Activated T-helper 2 cell treated with anti-CD3 and anti-CD28 coated beads, Interferon-gamma antibody, Interleukin-2, Interleukin-4, amounts not matched to agents 10 μg/mL and 5 μg/mL and 100 μg/mL, durations not matched to agents 14 hours and 24 hours and 36 hours (primary cell): ENCODE measurements at places on chromosomes 3 and 15.
A peak's percentile ranks its signal among the peaks of the same experiment; 100 is the strongest.

GRCh38 chr3:192928016-192928415 is 10.4 kb upstream of the MB21D2 start:
- DNase-seq, result no peak
- peaks cover 5% of the 10 kb centered on the region for H3K27me3 ChIP-seq
- H3K27ac ChIP-seq, result no peak overlapping the region

DNA sequence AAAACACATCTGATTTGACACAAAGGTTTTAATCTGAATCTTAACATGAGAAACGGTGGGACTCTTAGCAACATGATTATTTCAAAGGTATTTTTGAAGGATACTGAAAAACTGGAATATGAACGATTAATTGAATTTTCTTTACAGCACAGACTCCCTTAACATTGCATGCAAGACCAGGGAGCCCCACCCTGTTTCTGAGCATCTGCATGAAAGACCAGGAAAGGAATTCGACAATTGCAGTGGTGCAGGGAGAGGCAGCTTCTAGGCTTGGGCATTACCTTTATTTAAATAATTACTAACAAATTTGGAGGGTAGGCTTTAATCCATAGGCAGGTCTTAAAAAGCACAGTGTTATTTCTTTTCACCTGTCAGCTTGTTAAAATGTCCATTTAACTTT is 240.6 kb upstream of the TOPAZ1 start:
- peaks cover 71% of the 10 kb centered on the region for H3K27me3 ChIP-seq
- H3K27ac ChIP-seq, result no peak overlapping the region
- no peak overlapping the region for H3K4me3 ChIP-seq

DNA sequence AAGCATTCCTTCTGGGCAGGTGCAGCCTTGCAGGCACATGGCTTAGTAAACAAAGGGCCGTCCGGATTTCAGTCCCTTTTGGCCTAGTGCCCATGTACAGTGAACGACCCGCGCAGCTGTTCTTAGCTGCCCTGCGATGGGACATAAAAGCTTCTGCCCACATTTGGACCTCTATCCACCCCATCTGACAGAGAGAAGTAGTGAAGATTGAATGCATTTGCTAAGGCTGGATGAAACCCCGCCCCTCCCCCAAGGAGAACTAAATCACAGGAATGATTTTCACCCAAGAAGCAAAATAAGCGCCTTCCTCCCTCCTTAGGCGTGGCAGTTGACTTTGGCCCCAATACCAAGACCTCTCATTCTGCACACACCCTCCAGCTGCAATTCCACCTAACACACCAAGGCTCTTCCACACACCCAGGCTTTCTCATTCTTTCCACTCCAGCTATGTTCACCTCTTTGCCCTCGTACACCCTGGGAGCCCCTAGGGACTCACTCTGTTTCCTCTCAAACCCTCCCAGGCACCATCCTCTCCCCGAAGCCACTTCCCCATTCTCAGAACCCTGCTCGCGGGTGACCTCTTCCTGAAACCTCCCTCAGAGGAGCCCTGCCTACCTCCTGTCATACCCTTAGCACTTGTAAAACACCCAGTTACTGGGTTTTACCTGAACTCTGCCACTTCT is 14.1 kb upstream of the HRH1 start:
- no peak overlapping the region for H3K4me3 ChIP-seq
- peaks cover 19% of the 10 kb centered on the region for H3K27me3 ChIP-seq
- peaks cover 15% of the 10 kb centered on the region for H3K4me1 ChIP-seq
- H3K36me3 ChIP-seq, result no peaks in the 10 kb centered on the region

DNA sequence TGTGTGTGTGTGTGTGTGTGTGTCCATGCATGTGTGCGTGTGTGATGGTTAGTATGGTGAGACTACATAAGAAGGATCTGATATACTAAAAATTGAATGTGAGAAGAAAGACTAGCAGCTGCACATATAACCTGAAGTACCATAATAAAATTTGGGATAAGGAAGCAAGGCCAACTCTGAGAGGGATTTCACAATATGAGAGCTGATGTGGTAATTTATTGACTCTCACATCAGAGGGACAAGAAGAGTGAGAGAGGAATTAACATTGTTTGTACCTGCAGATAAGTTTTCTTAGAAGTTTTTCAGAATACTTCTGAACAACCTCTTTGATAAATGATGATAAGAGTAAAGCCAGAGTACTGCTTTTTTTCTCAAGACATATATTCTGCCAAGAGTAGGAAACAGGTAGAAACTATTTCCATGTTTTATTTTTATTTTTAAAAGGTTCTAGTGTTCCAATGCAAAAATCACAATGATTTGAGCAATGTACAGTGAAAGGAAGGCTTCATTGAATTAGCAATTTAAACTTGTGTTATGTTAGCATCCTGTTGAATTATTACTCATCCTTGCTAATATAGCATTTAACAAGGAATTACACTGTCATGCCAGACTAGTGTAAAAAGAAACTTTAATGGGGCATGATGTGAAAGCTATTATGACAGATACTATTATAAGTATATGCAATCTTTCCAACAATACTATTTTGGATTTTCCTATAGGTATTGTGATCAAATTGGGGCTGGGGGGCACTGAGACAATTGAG is 415.5 kb upstream of the ARPP21 start:
- H3K4me3 ChIP-seq, result no peak overlapping the region
- no peaks in the 10 kb centered on the region for H3K27me3 ChIP-seq
- no peaks in the 10 kb centered on the region for H3K4me1 ChIP-seq
- H3K27ac ChIP-seq, result no peak overlapping the region
- no peak for DNase-seq

GRCh38 chr3:42742259-42742658 is 30.8 kb downstream of the CCDC13 start:
- no peaks in the 10 kb centered on the region for H3K27me3 ChIP-seq
- no peaks in the 10 kb centered on the region for H3K36me3 ChIP-seq
- peak; percentile 1 for DNase-seq
- peaks cover 4% of the 10 kb centered on the region for H3K4me1 ChIP-seq
- no peak overlapping the region for H3K27ac ChIP-seq

- H3K4me1 ChIP-seq, result no peaks in the 10 kb centered on the region
- no peak overlapping the region for H3K27ac ChIP-seq
- H3K36me3 ChIP-seq, result no peaks in the 10 kb centered on the region
- DNase-seq, result no peak
These were observed 1.2 kb downstream of the FAM3D start for GRCh38 chr3:58665405-58665804.

DNA sequence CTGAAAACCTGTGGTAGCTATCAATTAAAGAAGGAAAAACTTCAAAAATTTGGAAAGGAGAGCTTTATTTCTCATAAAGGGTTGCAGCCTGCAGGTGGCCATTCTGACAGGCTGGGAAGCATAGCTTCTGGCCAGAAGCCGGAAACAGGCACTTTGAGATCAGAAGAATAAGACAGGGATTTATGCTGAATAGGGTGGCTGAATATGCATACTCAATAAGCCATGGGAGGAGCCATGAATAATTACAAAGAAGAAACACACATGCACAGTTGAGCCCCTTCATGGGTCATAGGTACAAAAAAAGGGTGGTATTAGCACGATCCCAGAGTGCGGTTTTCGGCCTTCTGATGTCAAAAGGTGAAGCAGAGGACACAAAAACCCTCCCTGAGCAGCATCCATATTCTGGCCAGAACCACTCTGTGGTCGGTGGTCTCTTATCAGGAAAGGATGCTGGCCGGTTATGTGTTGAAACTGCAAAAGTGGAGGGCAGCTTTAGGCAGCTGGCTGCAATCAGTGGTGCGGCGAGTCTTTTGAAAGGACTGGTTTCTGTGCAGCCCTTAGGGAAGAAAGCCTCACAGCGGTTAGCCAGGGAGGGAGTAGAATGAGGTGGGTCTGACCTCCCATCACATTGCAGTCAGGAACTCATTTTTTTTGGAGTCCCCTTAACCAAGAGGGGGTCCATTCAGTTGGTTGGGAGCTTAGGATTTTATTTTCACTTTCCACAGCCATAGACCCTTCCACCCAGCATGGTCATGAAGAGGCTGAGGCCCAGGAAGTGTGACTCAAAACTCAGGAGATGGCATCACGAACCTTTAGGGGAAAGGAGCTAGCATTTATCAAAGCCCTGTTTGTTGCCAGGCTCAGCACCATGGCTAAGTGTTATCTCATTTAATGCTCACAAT is 34.7 kb upstream of the CCDC174 start:
- no peak overlapping the region for H3K27ac ChIP-seq
- peaks cover 3% of the 10 kb centered on the region for H3K4me1 ChIP-seq
- H3K27me3 ChIP-seq, result peaks cover 29% of the 10 kb centered on the region
- no peak for DNase-seq
- H3K36me3 ChIP-seq, result no peaks in the 10 kb centered on the region

- H3K27ac ChIP-seq, result no peak overlapping the region
- no peak for DNase-seq
- no peaks in the 10 kb centered on the region for H3K36me3 ChIP-seq
- H3K4me1 ChIP-seq, result no peaks in the 10 kb centered on the region
These were observed 298.9 kb upstream of the NR2F2 start for GRCh38 chr15:96031426-96032110.

DNA sequence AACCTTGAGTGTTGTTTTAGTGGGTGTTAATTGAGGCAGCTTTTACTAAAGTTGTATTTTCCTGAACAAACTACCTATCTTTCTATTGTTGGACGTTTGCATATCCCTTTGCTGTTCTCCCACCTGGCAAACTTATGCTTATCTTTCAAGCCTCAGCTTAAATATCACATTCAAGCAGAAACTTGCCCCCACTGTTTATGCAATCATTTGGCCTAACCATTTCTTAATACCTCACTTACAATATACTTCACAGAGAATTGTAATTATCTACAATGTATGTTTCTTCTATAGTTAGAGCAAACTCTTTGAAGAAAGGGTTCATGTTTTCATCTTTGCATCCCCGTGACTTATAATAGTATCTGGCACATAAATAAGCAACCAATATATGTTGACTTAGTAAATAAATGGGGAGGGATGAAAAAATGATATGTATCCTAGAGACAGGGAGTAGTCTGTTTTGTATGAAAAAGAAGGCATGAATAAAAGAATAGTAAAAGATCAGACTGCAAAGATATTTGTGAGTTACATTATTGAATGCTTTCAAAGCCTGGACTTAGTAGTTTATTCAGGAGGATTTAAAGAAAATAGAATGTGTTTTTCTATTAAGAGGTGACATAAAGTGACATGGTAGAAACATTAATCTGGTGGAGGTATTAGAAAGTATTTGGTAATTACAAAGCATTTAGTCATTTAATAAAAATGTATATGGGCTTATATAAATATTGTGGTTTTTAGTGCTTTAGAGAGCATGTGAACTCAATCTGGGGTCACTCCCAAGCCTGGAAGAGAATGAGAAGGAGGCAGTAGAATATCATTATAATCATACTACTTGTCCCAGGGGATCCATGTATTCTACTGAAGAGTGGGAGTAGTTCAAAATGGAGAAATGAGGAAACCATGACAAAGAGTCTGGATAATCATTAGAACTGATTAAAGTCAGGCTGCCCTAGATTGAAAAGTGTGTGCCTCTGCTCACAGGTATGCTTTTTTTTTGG is 60.0 kb upstream of the DCBLD2 start:
- no peak for DNase-seq
- H3K27ac ChIP-seq, result no peak overlapping the region
- no peaks in the 10 kb centered on the region for H3K36me3 ChIP-seq
- no peaks in the 10 kb centered on the region for H3K4me1 ChIP-seq

DNA sequence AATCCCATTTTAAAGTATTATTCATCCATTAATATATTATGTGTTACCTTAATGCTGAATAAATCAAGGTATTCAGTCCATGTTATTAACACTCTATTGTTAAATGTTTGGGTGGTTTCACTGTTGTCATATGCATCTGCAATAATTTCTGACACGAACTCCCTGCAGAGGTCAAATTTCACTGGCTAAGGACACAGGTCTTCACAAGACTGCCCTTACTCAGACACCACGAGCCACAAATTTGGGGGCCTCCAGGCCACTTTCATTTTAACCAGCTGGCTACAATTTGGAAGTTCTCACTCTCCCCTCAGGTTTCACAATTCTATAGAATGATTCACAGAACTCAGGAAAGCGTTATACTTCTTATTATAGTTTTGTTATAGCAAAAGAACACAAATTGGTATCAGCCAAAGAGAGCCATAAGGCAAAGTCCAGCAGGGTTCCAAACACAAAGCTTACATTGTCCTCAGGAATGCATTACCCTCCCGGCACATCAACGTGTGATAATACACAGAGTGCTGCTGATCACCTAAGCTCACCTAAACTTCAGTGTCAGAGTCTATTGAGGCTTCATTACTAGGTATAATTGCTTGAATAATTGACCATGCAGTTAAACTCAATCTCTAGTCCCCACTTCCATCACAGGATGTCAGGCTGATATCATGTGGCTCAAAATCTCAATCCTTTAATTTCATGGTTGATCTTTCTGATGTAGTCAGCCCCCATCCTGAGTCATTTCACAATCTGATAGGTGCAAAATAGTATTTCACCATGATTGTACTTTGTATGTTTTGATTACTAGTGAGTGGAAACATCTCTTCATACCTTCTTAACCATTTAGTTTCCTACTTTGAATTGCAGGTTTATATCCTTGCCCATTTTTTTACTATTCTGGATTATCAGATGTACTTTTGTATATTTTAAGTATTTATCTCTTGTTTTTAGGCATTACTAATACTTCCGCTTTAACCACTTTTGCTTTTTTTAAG is 441.4 kb upstream of the AGTR1 start:
- H3K4me1 ChIP-seq, result no peaks in the 10 kb centered on the region
- no peak for DNase-seq
- no peak overlapping the region for H3K27ac ChIP-seq
- no peak overlapping the region for H3K4me3 ChIP-seq
- H3K27me3 ChIP-seq, result no peaks in the 10 kb centered on the region

DNA sequence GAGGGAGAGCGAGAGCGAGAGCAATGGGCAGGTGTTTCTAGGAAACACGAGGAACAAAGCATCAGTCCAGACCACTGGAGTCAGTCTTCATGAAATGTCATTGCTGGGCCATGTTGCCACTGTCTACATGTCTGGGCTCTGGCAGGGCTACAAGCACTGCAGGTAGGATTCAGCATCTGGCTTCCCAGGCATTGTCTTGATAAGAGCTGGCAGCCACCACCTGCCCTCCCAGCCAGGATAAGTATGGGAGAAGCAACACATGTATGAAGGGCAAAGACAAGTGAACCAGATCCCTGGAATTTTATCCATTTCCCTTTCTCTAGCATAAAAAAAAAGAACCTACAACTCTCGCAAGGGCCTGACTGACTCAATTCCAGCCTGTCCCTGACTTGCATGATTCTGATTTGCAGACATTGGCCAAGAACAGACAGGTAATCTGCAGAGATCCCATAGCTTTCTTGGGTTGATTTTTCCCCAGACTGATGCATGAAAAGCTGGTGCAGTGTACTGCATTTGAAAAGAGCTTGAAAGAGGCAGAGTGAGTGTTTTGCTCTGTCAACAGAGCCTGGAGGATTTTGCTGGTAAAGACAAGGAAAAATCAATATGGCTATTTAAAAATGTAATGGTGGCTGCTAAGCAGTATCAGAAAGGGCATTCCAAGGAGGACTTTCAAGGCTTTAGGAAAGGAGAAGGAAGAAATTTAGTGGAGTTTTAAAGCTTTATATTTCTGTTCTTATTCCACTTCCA is 157.2 kb upstream of the MYRIP start:
- H3K4me1 ChIP-seq, result no peaks in the 10 kb centered on the region
- no peaks in the 10 kb centered on the region for H3K36me3 ChIP-seq
- no peak overlapping the region for H3K27ac ChIP-seq
- peaks cover 5% of the 10 kb centered on the region for H3K27me3 ChIP-seq
- no peak overlapping the region for H3K4me3 ChIP-seq

- DNase-seq, result no peak
- no peaks in the 10 kb centered on the region for H3K36me3 ChIP-seq
- no peaks in the 10 kb centered on the region for H3K4me1 ChIP-seq
- peaks cover 15% of the 10 kb centered on the region for H3K27me3 ChIP-seq
- no peak overlapping the region for H3K4me3 ChIP-seq
- no peak overlapping the region for H3K27ac ChIP-seq
These were observed 79.7 kb downstream of the FBN1 start for GRCh38 chr15:48565560-48566482.

- no peak overlapping the region for H3K4me3 ChIP-seq
- H3K36me3 ChIP-seq, result no peaks in the 10 kb centered on the region
- H3K27me3 ChIP-seq, result no peaks in the 10 kb centered on the region
- no peak for DNase-seq
These were observed 185.6 kb downstream of the RBMS3 start for GRCh38 chr3:29466442-29466841.
